ENCODE measurements at places on chromosomes 5 and 9. TPM values are rescaled to one million over a fixed set of nuclear protein-coding genes. Genes with fewer than 3 reads are reported as not detected.

DNA sequence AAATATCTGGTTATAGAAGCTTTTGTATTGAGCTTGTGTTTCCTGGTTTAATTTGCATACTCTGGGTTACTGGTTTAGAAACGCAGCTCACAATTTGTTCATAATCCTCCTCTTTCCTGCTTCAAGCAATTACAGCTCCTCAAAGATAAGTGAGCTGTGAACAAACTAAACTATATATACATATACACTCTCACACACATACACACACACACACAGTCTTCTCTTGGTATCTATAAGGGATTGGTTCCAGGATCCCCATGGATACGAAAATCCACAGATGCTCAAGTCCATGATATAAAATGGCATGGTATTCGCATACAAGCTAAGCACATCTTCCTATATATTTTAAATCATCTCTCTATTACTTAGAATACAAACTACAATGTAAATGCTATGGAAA, 510.9 kb upstream of the CDH18 start:
- no peak for DNase-seq

DNA sequence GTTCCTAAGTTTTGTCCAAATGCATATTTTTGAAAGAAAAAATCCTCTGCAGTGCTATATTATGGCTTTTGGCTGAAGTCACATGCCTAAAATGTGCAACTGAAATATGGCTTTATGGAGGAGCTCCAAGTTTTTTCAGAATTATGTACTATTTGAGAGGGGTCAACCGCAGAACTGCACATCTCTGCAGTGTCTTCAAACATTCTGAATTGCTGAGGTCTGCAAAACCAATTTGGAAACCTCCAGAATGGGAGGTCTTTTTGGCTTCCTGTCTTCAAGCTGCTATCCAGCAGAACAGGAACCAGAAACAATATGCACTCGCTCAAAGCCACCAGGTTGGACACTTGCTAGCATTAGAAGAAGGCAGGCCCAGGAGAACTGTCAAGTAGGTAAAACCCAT, 376.0 kb upstream of the PAPPA start:
- DNase-seq, result no peak

GRCh38 chr9:131927091-131927490, 152.6 kb downstream of the MED27 start:
- DNase-seq, result no peak

DNA sequence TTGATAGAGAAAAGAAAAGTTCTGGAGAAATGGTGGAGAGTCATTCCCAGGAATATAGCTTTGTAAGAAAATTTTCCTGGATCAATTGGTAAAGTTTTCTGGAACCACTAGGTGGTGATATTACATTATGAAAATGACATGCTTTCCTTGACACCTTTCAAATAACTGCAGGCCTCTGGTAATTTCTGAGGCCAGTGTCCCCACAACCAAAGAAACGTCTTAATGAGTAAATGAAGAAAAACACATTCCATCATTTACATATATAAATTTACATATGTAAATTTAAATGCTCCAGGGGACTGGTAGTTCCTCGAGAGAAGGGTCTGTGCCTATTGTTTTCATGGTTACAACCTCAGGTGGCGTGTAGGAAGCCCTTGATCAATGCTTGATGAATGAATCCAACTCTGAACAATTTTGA, 17.2 kb upstream of the RGS3 start:
- no peak for DNase-seq

- DNase-seq, result no peak
Measured at GRCh38 chr9:120909904-120910303, 16.7 kb downstream of the TRAF1 start.

- no peak for DNase-seq
Measured at GRCh38 chr5:160274483-160274931, 37.9 kb downstream of the CCNJL start.

DNA sequence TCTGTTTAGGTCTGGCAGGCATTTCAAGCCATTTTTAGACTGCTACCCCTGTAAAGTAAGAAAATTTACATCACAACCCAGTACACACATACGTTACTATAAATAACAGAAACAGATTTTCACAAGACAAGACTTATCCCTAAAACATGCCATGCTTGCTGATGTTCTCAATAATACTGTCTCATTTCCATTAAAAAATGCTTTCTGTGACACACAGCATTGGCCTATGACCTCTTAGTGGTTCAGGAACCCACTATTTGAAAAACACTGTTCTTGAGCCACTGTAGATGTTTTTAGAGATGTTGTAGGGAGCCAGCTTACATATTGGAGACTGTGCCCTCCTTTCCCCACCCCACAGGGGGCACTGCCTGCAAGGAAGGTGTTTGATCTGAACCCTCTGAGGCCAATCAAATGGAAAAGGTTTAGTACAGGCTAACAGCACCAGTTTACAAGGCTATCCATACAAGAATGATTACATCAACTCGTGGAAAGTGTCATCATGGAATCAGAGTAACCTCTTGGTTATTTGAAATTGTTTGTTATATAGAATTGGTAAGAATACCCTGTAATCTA, 30.8 kb downstream of the ZSWIM6 start:
- no peak for DNase-seq

GRCh38 chr5:146947181-146947941, 68.8 kb upstream of the PPP2R2B start:
- peak; percentile 11 for DNase-seq

PELO gene
- 11.6 TPM for total RNA-seq

GRCh38 chr9:97604901-97605645, 28.1 kb downstream of the TSTD2 start:
- no peak for DNase-seq

DNA sequence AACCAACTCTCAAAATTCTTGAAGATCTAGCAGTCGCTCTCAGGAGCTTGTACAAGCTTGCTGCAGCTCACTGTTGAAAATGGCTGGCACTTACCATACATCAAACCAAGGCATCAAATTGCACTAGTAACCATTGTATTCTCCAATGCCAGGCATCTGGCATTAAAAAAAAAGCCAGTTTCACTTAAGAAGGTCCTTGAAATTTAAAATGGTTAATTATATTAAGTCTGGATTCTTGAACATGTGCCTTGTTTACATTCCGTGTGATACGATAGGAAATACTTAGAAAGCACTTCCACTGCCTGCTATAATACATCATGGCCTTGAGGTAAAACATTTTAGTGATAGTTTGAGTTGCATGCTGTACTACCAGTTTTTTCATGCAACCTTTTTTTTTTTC, 300.7 kb downstream of the KDM4C start:
- no peak for DNase-seq

- no peak for DNase-seq
Measured at GRCh38 chr5:81005708-81006107, 45.5 kb downstream of the RASGRF2 start.

ADRB2 gene
- total RNA-seq, result 0.11 TPM

ASTN2 gene
- total RNA-seq, result 5.9 TPM

DNA sequence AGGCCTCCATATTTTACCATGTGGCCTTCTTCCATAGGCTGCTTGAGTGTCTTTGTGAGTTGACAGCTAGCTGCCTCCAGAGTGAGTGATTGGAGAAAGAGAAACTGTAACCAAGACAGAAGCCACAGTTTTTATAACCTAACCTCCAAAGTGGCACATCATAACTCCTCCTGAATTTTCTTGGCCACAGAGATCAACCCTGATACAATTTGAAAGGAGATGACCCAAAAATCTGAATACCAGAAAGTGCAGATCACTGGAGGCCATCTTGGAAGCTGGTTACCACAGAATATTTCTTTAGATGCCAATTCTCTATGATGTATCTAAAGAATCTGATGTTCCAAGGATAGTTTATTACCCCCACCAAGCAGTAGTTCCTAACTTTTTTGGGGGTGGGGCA, 254.3 kb upstream of the PDE4D start:
- no peak for DNase-seq

DNA sequence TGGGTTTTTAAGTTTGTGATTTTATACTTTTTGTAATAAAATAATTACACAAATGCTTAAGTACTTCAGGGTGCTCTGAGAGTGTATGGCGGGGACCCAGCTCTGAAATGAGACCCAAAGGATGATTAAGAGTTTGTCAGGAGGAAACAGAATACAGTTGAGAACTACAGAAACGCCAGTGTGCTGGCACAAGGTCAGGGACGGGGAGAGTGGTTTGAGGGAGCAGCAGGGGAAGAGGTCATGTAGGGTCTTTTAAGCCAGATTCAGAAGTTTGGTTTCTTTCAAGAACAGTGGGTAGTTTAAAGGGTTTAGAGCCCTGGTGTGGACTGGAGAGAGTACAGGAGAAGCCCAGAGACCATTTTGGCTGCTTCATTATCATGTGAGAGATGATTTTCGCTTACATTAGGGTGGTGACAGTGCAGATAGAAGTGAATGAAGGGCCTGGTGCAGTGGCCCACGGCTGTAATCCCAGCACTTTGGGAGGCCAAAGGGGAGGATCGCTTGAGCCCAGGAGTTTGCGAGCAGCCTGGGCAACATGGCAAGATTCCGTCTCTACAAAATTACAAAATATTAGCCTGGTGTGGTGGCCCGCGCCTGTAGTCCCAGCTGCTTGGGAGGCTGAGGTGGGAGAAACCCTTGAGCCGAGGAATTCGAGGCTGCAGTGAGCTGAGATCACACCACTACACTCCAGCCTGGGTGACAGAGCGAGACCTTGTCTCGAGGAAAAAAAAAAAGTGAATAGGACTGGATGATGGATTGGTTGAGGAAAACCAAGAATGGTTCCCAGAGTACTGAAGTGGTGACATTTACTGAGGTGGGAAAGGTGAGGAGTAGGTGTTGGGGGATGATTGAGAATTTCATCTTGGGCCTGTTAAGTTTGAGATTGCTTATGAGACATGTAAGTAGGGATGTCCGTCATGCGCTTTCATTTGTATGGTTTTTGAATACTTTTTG, 1.4 kb upstream of the ETF1 start:
- DNase-seq, result no peak

GRCh38 chr9:11023201-11023600, 410.4 kb upstream of the PTPRD start:
- DNase-seq, result no peak

DNA sequence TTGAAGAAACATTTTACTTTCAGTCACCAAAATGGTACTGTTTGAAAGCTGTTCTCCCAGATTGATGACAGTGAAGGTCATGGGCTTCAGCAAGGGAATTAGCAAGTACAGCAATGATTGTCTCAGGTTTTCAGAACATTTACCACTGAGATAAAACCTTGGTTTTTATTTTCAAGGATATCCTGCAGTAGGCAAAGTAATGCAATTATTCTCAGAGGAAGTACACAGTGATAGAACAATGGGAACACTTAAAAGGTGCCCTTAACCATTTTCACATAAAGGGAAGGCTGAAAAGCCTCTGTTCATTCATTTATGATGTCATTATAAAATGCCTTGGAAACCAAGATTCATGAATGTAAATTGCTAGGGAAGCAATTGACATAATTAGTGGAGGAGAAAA, 471.8 kb upstream of the ACO1 start:
- no peak for DNase-seq

TNFSF8 gene
- not detected for total RNA-seq

CDKN2B gene
- total RNA-seq, result not detected

ERCC6L2 gene
- total RNA-seq, result 58.1 TPM

- DNase-seq, result peak; percentile 40
Measured at GRCh38 chr5:143402553-143403333, 743 bp downstream of the NR3C1 start.

GRCh38 chr9:70352802-70353201, 61.7 kb downstream of the KLF9 start:
- no peak for DNase-seq

DNA sequence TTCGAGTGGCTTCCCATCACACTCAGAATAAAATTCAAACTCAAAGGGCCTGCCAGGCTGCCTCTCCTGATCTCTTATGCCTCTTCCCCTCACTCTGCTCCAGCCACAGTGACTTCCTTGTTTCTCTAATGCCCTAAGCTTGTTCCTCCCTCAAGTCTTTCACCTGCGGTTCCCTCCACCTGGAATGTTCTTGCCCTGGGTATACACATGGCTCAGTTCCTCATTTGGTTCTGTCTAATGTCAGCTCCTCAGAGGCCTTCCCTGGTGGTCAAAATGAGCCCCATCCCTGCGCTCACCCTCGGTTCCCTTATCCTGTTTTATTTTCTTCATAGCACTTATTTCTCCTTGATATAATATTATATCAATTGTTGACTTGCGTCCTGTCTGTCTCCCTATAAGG, 12.7 kb upstream of the CYSTM1 start:
- no peak for DNase-seq

RAI14 gene
- 92.7 TPM for total RNA-seq

FOXD4L3 gene
- not detected for total RNA-seq
